ENCODE measurements at places on chromosomes 12 and 14.

DNA sequence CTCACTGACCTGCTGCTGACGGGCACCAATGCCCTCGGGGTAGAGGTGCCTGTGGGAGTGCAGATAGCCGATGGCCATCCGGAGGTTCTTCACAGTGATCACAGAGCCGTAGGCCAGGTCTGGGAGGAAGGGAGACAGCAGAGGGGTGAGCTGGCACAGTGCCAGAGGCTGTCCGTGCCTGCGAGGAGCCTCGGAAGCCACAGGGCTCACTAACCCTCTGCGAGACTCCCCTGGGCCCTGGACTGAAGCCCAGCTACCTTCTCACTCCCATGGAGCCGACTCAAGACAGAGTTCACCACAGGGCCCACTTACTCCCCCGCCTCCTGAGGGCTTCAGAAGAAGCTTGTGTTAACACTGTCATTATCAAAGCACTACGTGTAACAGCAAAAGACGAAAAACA lies 24.5 kb downstream of the POMT2 start:
- DNase-seq = no peak

DNA sequence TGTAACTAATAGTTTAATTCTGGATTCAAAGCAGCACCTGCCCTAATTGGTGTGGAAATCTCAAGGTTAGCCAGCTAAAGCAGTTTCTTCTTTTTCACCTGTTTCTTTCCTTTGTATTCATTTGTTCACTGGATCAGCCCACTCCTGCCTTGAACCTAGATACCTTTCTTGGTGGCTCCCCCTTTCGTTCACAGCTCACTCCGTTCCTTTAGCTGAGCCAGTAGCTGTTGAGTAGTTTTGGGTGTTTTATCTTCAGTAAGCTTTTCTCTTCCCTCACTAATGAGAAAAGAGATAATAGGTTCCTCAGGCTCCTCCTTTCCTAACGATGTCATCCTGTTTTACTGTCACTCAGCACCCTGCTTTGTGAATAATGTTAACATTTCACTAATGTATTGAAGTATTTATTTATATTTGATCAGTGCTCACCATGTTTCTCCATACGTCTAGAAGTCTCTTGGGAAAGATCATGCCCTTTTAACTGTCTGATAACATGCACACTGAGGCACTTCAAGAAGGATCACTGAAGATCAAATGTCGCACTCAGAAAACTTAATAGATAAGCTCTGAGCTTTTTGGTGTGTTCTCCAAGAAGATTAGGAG lies 121.1 kb downstream of the TGFB3 start:
- DNase-seq = no peak

GRCh38 chr12:105428793-105429395 lies 98.4 kb downstream of the C12orf75 start:
- DNase-seq = no peak

DNA sequence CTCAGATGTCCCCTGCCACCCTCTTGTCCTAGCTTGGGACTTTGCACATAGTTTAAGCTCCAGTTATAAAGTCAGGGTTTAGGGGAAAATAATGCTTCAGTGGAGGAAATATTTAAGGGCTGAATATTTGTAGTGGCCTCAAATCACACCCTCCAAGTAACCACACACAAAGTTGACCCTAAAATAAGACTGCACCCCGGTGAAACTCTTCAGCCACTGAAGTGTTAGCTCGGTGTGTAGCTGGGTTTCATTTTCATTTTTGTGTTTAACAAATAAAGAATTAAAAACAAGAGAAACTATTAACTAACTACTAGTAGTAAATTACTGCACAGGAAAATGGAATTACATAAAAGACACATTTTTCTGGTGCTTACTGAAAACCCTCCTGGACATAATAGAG lies 14.8 kb upstream of the BCL11B start:
- DNase-seq = no peak

DNA sequence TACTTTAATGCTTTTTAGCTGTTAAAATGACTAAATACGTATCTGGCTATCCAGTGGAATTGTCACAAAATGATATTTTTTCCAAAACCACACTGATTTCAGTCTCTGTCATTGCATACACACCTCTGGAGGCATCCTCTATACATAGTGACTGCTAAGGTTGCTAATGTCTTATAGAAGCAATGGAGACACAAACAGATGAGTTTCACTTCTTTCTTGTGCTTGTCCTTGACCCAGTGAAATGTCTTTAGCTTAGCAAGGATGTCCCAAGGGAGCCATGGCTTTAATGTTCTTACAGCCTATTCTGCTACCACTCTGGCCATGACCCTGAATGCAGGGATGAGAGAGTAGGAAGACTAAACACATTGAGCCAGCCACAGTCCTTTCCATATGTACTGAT lies 90.3 kb downstream of the TPH2 start:
- DNase-seq = no peak

- DNase-seq = no peak
These were observed 999 bp upstream of the AK7 start for GRCh38 chr14:96390965-96391292.

GRCh38 chr14:99132821-99133635 lies 139.0 kb downstream of the BCL11B start:
- no peak for DNase-seq

- DNase-seq = no peak
These were observed 132.0 kb upstream of the CCND2 start for GRCh38 chr12:4141348-4142270.

GRCh38 chr12:132289356-132290202 lies 39.8 kb downstream of the GALNT9 start:
- no peak for DNase-seq

GRCh38 chr12:92109613-92110012 lies 36.0 kb downstream of the BTG1 start:
- DNase-seq = no peak

DNA sequence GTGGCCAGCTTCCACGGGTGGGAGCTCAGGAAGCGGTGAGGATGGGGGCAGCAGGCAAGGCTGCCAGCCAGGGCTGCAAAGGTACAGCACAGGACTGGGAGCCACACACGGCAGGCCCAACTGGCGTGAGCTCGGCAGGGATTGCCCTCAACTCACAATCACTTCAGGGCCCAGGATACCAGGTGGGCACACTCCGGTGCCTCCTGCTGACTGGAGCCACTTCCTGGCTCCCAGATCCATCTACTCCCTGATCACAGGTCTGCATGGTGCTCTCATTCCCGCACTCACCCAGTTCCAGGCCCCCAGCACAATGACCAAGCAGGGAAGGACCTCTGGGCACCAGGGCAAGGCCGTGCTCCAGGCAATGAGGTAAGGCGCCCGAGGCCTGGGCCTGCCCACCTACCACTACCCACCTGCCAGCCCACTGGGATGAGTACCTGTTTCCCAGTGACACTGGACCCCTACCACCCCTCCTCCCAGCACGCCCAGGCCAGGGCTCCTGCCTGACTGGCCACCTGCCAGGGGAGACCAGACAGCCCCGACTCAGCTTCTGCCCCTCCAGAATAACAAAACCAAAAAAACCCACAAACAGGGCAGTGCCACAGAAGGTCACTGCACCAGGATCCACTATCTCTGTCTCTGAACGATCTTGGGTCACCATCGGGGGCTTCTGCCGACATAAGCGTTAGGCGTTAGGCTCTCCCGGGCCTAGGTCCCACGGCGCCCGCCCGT lies 1.8 kb downstream of the JAG2 start:
- no peak for DNase-seq

DNA sequence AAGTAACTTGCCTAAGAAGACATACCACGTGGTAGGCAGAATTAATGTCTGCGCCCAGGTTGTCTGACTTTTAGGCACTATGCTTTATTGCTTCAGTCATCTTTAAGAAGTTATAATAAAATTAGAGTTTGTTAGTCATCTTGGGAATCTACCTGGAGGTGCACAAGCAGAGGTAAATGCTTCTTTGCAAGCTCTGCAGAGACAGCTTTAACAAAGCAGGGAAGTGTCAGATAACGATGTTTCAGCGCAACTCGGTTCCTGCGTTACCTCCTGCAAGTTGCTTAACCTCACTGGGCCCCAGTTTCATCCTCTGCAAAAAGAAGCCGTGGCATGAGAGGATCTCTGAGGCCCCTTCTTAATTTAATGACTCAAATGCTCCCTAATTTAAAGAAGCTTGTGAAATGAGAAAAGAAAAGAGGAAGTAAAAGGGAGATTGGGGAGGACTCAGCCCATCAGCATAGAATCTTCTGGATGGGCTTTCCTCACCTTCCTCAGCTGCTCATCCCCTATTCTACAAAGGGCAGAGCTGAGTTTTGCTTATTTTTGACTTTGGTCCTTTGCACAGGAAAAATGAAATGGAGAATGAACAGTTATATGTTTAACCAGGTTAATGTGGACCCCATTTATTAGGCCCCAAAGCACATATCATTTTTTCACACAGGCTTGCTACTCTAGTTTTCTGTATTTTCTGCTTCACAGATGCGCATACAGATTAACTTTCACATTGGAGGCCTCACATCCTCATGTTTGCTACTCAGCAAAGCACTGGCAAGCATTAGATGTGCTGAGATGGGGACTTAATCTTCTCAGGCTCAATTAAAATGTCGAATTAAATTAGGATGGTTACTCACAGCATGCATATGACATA lies 5.1 kb downstream of the ARHGDIB start:
- no peak for DNase-seq

DNA sequence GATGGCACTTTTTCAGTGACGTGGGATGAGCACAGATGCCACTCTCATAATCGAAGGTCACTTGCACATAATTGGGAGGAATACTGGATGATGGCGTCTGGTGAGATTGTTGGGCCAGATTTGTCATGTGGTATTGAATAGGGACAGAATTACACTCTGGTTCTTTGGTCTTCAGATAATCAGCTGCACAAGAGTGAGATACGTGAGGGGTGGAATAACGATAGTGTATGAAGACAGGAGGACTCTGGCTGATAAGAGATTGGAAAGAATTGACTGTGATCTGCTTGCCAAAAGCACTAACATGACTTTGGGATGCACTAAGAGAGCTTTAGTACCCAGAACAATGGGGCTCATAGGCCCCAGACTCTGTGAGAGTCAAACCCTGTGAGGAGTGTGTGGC lies 7.0 kb upstream of the RABGGTA start:
- no peak for DNase-seq

GRCh38 chr12:7719946-7720730 lies 8.9 kb downstream of the DPPA3 start:
- no peak for DNase-seq

- peak; percentile 45 for DNase-seq
These were observed 81.3 kb downstream of the SCN8A start for GRCh38 chr12:51672334-51672733.

DNA sequence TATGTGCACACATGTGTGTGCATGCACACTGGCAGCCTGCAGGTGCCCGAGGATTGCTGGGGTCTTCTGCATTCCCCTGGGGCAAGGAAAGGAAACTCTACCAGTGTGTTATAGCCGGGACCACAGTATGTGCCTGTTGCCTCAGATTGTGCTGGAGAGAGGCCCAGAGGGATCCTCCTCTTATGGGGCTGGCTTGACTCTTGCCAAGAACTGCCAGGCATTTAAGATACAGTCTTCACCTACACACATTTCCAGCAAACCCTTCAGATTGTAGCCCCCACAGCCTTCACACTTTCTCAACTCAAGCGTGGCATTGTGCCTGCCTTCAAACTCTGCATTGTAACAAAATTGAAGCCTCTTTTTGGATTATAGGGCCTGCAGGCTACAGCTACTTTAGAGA lies 176.7 kb upstream of the DYRK2 start:
- peak; percentile 32 for DNase-seq

DNA sequence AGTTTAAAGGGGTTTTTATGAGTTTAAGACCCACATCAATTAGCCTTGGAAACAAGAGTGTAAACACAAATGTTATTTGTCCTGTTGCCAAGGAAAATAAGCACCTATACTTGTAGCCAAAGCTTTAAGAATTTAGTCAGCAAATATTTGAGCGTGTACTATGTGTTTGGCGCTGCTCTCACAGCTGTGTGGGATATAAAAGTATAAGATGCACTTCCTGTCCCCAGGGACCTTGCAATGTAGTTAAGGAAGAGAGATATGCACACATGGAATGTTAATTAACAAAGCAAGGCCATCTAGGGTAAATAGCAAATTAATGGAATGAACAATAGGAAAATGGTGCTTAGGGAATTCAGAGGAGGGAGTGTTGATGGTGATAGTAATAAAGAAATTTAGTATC lies 134.9 kb upstream of the SRRM4 start:
- DNase-seq = no peak

- DNase-seq = no peak
These were observed 11.5 kb upstream of the PLEK2 start for GRCh38 chr14:67423424-67423823.

DNA sequence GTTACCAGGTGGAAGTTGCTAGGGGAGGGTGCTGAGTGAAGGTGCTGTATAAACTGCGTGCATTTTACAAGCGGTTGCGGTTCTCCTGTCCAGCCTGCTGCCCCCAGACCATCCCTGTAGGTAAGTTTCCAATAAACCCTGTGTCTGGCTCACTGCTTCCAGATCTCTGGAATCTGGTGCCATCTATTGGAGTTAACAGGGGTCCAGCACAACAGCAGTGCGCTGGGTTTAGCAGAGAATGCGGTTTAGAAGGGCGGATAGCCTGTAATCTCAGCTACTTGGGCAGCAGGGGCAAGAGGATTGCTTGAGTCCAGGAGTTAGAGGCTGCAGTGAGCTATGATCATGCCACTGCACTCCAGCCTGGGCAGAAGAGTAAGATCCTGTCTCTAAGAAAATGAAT lies 4.9 kb downstream of the AACS start:
- DNase-seq = no peak

GRCh38 chr12:44816446-44817017 lies 59.6 kb downstream of the NELL2 start:
- no peak for DNase-seq

DNA sequence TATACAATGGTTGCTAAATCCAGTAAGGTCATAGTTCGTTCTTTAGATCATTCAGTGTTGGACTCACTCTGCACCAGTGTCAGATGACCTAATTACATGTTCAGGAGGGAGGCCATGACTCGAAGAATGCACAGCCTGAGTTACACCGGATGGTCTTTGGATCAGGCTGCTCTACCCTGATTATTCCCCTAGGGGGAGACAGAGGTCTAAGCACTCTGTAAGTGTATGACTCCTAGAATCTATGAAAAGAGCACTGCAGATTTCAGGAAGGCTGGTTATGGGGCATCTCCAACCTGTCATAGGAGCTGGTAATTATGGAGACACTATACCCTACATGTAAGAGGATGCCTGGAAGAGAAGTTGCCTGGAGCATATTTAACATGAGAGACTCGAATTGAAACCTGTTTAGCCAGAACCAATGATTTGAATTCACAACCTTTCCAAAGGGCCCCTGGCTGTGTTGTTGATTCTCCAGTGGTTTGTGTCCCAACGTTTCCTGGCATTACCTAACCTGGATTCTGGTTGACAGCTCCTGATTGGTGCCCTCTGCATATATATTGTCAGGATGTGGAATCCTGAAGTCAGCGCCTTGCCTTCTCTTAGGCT lies at the start of gene MUCL1:
Gene MUCL1 (plus strand): TSS at position 584 of the 606 bp plus-strand sequence. CDS start 67 bp downstream, outside the sequence.
- peak; percentile 20 for DNase-seq
